ENCODE measurements at places on chromosomes 13 and 19. TPM values are rescaled to one million over a fixed set of nuclear protein-coding genes. Genes with fewer than 3 reads are reported as not detected.

LAIR2 gene
- polyA plus RNA-seq: 15.9 TPM

SPATA13 gene
- 43.2 TPM for polyA plus RNA-seq

BIVM gene
- polyA plus RNA-seq: 7.4 TPM

ZMYM2 gene
- polyA plus RNA-seq: 18.6 TPM

ACTL9 gene
- polyA plus RNA-seq: not detected

ACP5 gene
- polyA plus RNA-seq: 23.8 TPM

Data from CD4-positive, alpha-beta memory T cell (primary cell).